ENCODE measurements at places on chromosomes 7 and 10. TPM values are rescaled to one million over a fixed set of nuclear protein-coding genes. Genes with fewer than 3 reads are reported as not detected.

PDE1C gene
- total RNA-seq: 0.17 TPM

LRRTM3 gene
- total RNA-seq: not detected

CNOT4 gene
- total RNA-seq: 11.6 TPM

CAV2 gene
- total RNA-seq: 88.0 TPM

C10orf53 gene
- total RNA-seq: not detected

DYNC1I1 gene
- 8.6 TPM for total RNA-seq

ERVW-1 gene
- not detected for total RNA-seq

AKR1C4 gene
- total RNA-seq: 0.09 TPM

CEP55 gene
- total RNA-seq: 6.4 TPM

OR2A1 gene
- total RNA-seq: not detected

UNCX gene
- total RNA-seq: not detected

POLL gene
- 7.2 TPM for total RNA-seq

All from dermis lymphatic vessel endothelial cell (primary cell).